Left hindlimb (tissue), 1 donor: ENCODE measurements at places on chromosomes 1 and 21.

GRCh38 chr1:155000726-155001424 is 1.7 kb upstream of the ZBTB7B start:
- peak; percentile 93 for DNase-seq

DNA sequence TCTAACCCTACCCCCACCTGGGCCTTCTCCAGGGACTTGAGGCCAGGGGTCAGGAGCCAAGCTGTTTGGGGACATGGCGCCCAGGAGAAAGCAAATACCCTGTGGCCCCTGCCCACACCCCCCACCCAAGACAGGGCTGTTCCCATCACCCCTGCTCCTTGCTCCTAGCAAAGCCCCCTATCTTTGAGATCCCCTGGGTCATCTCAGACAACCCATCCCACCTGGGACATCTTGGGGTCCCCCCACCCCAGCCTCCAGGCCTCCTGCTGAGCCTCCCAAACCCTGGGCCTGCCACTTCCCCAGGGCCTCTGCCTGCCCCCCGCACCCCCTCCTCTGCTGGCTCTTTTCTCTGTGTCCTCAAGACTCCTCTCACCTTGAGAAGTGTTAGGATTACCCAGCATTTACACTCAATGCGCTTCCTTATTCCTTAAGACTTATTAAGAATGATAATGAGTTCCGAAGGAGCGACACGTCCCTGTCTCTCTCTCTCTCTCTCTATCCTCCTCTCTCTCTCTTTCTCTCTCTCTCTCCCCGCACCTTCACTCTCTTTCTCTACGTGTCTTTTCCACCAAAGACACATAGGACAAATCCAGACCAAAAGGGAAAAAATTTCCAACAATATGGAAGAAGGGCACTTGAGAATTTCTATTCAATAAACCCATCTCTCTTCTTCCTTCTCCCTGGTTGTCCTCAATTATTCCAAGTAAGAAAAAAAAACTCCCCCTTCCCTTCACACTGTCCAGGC is 7.2 kb downstream of the CASZ1 start:
- DNase-seq = no peak

- no peak for DNase-seq
Measured at GRCh38 chr1:81703756-81704463, 96.8 kb upstream of the ADGRL2 start.

GRCh38 chr21:42093186-42093585 is 22.1 kb downstream of the UMODL1 start:
- DNase-seq = no peak

- DNase-seq = no peak
Measured at GRCh38 chr1:223244366-223245103, 101.5 kb upstream of the TLR5 start.

DNA sequence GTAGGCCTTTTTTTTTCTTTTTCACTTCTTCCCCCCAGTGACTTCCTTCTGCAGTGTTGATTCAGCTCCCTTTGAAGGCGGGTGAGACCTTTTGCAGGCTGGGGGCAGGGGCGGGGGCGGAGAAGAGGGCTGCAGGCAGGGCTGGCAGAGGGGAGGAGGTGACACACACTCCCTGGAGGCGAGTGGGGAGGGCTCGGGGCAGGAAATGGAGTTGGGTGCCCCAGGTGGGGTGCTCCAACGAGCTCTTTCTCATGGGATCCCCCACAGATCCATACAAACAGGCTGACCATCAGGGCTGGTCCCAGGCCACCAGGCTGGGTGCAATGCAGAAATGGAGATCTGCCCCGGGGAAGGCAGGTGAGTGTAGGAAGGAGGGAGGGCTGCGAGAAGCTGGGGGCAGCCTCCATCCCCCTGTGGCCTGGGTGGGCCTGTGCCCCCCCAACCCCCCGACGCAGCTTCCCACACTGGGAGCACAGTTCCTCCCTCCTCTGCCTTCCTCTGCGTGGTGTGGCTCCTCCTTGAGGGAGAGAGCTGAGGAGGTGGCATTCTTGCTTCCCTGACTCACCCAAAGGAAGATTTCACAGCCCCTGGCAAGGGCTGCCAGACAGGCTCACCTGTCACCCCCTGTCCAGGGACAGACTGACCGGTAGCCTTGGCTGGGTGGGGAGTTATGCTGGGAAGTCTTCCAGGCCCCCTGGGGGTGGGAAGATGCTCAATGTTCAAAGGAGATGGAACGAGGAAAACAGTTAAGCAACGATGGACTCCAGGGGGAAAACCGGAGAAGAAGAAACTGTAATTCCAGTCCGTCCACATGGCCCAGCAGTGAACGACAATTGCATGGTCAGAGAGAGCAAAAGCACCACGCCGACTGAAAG is 7.1 kb upstream of the ITGB2 start:
- DNase-seq = no peak

GRCh38 chr1:20498116-20498515 is 9.8 kb downstream of the MUL1 start:
- DNase-seq = no peak

- no peak for DNase-seq
Measured at GRCh38 chr1:201282216-201282615, 1.1 kb upstream of the PKP1 start.

- DNase-seq = no peak
Measured at GRCh38 chr1:64765826-64766225, 21.0 kb downstream of the RAVER2 start.

DNA sequence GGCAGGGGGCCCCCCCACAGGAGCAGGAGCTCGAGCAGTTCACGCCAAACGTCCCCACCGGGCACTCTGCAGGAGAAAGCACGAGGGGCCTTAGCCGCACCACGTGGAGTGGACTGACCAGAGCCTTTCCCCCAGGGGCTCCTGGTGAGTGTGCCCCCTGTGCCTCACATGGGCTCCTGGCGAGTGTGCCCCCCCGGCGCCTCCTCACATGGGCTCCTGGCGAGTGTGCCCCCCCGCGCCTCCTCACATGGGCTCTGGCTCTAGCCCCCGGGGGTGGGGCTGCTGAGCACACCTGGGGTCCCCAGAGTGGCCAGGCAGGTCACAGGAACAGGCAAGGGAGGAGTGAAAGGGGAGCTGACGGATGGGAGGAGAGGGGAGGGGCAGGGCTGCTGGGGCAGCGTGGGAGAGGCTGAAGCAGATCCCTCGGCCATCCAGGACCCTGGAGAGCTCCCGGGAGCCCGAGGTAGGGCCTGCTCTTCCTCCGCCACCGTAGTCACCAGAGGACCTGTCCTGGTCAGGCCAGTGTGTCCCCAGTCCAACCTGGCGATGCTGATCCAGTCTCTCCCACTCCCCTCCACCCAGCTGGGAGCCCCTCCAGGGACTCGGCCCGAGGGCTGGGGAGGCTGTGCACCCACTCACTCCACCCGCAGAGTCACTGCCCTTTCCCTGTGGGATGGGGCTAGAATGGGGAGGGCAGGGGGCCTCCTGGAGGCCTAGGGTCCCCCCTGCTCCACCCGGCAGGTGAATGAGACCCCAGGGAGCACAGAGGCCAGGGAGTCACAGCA is 47.6 kb downstream of the ARHGEF16 start:
- DNase-seq = peak; percentile 84

- no peak for DNase-seq
Measured at GRCh38 chr1:226097866-226098625, 35.5 kb downstream of the H3-3A start.

DNA sequence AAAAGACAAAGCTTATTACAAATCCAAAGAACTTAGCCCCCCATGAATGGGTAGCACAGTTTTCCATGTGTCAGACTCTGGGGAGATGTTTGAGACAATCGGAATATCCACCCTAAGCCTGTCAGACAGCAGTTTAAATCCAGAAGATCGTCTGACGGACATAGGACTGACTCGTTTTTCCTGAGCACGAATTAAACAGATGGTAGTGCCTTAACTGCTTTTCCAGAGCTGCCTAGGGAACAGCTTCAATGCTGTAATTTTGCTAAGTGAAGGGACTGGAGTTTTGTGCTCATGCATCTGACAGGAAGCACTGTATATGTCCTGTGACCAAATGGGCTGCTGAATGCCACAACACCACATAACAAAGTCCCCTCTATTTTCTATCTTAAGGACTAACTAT is 48.6 kb downstream of the PCNX2 start:
- no peak for DNase-seq

GRCh38 chr1:242002072-242002471 is 3.2 kb upstream of the MAP1LC3C start:
- DNase-seq = no peak

GRCh38 chr1:171433451-171433850 is 51.9 kb upstream of the PRRC2C start:
- no peak for DNase-seq

DNA sequence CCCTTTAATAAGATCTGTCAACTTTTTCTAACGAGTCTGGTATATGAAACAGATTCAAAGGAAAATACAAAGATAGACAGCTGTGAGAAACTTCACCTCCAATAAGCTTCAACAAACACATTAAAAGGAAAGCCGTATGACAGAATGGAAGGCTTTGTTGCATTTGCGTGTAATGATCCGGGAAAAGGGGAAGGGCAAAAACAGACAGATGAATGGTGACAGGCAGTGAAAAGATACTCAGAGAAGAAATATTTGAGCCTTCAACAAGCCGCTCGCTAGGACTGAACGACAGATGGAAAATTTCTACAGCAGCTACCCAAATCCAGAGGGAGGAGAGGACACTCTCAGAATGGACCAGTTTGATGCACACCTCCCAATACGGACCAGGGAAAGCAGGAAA is 14.9 kb downstream of the COPA start:
- DNase-seq = no peak

GRCh38 chr1:210739627-210740026 is 394.3 kb downstream of the KCNH1 start:
- no peak for DNase-seq

- no peak for DNase-seq
Measured at GRCh38 chr1:243483071-243483771, 227.4 kb downstream of the SDCCAG8 start.

DNA sequence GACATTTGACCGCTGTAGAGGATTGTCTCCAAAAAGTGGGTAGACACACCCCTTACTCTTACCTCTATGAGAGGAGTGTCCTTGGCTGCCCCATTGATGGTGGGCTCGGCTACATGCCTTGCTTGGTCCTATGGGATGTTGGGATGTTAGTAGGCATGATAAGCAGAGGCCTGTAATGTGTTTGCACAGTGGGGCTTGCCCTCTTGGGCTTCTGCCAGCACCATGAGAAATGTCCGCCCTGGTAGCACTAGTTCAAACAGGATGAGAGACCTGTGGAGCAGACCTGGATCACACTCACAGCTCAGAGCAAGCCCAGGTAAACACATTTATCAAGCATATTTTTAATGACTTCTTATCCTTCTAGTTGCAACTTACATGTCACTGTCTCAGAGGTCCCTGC is 54.2 kb downstream of the SH3GLB1 start:
- no peak for DNase-seq

GRCh38 chr1:113036639-113037321 is 36.2 kb upstream of the LRIG2 start:
- DNase-seq = no peak

DNA sequence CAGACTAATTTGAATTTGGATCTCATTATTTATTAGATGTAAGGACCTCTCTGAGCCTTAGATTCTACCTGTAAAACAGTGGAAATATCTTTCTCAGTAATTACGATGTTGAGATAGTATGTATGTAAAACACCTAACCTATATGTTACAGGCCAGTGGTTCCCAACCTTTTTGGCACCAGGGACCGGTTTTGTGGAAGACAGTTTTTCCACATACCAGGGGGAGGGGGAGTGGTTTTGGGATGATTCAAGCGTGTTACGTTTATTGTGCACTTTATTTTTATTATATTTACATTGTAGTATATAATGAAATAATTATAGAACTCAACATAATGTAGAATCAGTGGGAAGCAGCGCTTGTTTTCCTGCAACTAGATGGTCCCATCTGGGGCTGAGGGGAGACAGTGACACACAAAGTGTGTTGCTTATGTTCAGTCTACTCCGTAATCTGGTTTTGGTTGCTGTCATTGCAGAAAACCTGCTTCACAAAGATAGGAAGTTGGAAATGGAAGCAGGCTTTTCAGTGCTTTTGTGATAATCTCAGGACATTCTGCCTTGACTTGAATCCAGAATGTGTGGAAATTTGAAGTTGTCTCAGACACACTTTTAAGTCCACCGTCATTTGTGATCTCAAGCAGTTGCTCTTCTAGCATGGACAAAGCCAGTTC is 12.8 kb downstream of the XPR1 start:
- no peak for DNase-seq

DNA sequence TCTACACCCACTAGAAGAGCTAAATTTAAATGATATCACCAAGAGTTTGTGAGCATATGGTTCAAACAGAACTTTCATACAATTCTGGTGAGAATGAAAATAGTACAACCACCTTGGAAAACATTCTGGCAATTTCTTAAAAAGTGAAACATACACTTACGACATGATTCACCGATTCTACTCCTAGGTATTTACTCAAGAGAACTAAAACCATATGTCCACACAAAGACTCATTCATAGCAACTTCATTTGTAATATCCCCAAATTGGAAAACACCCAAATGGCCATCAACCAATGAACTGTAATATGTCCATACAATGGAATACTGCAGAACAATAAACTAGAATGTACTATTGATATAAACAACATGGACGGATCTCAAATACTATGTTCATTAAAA is 51.2 kb upstream of the ADAM30 start:
- no peak for DNase-seq

GRCh38 chr21:39010629-39011404 is 172.4 kb downstream of the PSMG1 start:
- no peak for DNase-seq

DNA sequence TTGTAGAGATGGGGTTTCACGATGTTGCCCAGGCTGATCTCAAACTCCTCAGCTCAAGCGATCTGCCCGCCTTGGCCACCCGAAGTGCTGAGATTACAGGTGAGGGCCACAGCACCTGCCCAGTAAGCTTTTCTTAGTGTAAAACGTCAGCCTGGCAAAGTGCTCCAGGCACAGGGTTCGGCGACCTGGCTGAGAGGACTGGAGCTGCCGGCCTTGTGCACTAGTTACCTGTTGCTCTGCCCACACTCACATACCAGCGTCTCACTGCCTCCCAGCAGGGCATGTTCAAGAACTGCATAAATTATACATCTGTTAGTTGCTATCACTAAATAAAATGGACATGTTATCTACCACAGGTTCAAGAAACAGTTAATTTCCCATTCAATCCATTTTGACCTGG is 55.2 kb downstream of the DEGS1 start:
- no peak for DNase-seq

DNA sequence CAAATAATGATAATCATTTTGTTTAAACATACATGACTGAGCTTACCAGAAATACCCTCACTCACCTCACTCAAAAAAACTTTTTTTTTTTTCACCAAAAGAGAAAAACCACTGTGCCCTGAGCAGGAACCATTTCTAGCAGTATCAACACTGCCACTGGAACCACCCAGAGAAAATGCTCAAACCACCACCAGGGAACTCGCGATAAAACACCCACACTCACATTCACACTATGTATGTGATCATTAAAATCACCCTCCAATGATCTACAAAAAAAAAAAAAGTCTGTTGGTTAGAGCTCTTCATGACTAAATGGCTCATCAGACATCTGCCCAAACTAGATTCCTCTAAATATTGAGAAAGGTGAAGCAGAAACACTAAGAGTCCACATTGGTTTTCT is 11.5 kb downstream of the TIAM1 start:
- DNase-seq = no peak
